NCI-H1930 (cell line): ENCODE measurements at places on chromosomes 11 and 22.

DNA sequence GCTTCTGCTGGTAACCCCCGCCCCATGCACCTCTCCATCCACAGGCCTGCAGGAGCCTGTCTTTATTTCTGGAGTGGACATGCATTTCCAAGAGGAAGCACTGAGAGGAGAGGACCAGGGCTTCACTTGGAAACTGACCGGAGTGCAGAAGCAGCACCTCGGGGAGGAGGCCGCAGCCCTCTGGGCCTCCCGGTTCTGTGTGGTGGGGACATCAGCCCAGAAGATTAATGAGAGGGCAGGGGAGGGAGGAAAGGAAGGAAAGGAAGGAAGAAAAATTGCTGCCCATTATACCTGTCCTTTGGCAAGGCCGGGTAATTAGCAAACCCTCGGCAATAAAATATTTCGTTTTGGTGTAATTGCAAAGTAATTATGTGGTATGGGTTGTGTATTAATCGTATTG lies 97.0 kb downstream of the TP53I11 start:
- DNase-seq: no peak

DNA sequence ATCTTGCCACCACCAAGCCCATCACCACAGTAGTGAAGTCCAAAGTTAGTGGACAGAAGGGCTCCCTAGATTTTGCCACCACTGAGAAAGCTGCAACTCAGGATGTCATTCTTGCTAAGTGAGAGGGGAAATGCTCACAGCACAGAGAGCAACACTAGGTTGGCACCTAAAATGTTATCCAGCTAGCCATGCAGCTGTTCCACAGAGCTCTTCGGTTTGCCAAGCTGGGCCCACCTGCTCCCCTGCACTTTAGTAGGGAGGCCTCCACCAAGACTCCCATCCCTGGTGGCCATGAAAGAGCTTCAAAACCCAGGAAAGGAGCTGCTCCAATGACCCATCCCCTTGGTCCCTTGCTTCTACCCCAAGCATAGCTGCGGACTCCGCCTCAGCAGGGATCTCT lies 63.8 kb downstream of the TRIM29 start:
- no peak for DNase-seq

GRCh38 chr11:96116376-96116775 lies 192.5 kb upstream of the MTMR2 start:
- DNase-seq: no peak

GRCh38 chr22:30455075-30455840 lies 16.6 kb downstream of the SEC14L3 start:
- DNase-seq: no peak

DNA sequence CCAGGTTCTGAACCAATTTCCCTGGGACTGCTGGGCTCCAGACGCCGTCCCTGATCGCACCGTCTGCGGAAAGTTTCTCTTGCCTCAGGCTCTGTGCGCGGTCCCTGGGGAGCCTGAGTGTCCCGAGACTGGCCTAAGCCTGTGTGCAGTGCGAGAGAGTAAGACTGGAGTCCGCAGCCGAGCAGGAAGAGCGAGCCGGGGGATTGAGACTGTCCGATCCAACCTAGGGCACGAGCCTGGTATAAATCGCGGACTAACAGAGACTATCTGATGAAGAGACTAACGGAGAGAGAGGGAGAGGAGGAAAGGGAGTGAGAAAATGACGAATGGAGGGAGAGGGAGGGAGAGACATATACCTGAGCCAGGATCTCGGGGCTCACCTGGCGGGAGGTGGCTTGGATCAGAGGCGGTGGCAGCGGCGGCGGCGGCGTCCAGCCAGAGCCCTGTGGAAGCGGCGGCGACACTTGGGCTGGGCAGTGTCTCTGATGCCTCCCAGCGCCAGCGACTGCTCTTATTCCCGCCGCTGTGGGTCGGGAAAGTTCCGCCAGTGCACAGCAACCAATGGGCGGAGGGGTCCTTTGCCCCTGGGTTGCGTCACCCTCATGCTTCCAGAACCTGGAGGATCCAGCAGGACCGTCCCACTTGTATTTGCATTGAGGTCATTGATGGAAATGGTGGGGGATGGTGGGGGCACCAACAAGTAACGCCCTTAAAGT lies at the start of gene CALCA:
CALCA (minus strand) TSS at position 487 of the 716 bp plus-strand sequence. CDS start 1,159 bp downstream, outside the sequence.
- DNase-seq: no peak

GRCh38 chr11:1011320-1011698 lies 25.2 kb downstream of the MUC6 start:
- no peak for DNase-seq

- no peak for DNase-seq
These were observed 803 bp upstream of the IFT27 start for GRCh38 chr22:36776722-36777121.

- no peak for DNase-seq
These were observed 58.2 kb upstream of the RRAS2 start for GRCh38 chr11:14417186-14417585.

- no peak for DNase-seq
These were observed 745 bp upstream of the ZBTB44 start for GRCh38 chr11:130315354-130315970.

DNA sequence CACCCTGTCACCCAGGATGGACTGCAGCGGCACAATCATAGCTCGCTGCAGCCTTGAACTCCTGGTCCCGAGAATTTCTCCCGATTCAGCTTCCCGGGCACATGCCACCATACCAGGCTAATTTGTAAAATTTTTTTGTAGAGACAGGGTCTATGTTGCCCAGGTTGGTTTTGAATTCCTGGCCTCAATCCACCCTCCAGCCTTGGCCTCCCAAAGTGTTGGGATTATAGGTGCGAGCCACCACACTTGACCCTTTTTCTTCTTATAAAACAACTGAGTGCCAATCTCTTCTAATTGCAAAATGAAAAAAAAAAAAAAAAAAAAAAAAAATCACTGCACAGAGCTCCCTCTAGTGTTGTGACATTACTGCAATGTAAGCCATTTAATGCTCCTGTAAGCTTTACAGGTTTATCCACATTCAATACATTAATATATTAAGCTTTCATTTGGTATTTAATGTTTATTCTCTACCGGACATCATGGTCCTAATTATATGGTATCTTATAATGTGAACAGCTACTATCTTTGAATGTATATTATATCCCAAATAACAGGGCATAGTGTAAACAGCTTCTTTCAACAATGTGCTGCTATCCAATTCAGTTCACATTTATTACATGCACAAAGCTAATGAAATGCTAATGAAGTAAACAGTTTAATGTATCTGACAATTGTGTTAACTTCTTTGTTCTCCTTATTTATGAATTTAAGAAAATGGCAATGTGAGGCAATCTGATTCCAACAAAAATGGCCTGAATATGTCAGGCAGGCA lies 44.6 kb downstream of the COPB1 start:
- DNase-seq: no peak

DNA sequence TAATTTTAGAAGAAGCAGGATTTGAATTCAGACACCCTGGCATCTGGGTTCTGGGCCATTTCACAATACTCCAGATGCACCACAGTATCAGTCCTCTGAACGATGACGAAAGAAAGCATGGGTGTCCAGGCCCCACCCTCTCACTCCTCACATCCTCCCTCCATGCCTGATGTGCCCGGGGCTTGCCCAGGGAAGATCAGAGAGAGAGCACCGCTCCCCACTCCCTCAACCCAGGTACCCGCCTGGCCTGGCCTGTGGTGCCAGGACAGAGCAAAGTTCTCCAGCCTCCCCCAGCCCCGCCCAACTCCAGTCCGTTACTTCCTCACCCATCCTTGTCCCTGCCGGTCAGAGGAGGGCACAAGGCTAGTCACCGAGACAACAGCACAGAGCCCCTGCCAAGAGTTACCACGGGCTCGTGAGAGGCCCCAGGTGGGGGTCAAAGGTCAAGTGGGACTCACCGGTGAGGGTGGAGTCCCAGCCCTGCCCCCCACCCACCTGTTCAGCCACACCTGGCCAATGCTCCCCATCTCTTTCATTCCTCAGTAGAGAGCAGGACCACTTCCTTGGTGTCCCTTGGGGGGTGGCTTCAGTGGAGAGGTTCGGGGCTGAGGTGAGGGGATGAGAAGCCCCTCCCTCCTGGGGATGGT lies 8.1 kb downstream of the BCL9L start:
- no peak for DNase-seq

DNA sequence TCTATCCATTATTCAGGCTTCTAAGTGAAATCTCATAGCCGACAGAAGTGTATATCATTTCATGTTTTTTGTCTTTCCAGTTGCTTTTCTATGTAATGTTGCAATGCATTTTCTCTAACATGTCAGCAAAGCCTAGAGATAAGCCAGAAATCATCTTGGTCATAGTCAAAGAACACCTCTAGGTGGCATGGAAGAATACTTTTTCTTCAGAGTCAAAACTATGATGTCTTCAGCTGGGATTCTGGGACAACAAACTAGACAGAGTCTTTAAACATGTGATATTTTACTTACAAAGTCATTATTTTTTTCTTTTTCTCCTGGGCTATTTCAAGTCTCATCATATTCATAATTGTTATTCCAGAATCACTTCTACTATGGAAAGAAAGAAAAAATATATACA lies 4.4 kb downstream of the GAS2 start:
- DNase-seq: no peak

DNA sequence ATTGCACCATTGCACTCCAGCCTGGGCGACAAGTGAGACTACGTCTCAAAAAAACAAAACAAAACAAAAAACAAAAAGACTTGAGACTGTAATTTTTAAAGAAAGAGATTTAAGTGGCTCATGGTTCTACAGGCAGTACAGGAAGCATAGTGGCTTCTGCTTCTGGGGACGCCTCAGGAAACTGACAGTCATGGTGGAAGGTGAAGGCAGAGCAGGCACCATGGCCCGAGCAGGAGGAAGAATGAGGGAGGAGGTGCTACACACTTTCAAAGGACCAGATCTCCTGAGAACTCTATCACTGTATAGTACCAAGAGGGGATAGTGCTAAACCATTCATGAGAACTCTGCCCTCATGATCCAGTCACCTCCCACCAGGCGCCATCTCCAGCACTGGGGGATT lies 52.0 kb downstream of the CBL start:
- no peak for DNase-seq

DNA sequence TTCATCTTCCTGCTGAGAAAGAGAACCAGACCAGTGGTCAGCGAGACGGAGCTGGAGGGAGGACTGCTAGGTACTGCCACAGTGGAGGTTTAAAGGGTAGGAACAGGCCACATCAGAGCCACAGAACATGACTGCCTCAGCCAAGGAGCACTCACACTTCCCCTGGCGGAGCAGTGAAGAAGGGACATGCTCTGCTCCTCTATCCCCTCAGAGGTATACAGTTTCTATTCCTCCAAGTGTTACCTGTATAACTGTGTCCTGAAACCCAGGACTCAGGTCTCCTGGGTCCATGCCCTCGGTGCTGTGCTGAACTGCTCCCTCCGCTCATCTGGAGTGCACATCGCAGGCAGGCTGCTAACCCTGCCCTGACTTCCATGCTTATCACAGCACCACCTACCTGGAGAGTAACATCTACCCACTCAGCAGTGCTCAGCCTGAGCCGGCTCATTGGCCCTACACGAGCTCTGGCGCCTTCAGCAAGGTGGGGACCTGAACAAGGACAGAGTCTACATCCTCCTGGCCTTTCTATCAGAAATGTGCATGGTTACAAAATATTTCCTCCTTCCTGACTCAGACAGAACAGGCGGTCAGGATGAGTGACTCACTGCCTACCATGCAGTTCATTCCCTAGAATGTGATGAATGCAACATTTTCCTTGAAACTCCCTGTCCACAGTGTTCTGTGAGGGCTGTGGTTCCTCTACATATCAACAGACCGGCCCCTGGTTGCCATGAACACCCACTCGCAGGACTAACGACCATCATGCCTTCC lies 52.9 kb downstream of the C11orf58 start:
- no peak for DNase-seq

DNA sequence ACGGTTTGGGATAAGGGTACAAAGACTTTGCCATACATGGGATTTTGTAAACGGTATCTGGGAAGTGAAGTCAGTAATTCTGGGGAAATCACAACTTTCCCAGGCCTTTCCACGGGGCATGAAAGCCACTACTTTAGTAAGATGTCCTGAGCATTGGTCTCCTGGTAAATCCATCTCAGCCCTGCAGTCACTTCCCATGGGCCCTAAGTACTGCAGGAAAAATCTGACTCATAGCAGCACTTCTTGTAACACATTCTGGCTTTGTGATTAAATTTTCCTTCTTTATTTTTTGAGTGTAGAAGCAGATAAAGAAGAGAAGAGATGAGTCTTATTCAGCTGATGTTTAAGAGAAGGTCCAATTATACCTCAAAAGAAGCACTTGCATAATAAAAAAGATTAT lies 67.6 kb downstream of the BLID start:
- DNase-seq: no peak

DNA sequence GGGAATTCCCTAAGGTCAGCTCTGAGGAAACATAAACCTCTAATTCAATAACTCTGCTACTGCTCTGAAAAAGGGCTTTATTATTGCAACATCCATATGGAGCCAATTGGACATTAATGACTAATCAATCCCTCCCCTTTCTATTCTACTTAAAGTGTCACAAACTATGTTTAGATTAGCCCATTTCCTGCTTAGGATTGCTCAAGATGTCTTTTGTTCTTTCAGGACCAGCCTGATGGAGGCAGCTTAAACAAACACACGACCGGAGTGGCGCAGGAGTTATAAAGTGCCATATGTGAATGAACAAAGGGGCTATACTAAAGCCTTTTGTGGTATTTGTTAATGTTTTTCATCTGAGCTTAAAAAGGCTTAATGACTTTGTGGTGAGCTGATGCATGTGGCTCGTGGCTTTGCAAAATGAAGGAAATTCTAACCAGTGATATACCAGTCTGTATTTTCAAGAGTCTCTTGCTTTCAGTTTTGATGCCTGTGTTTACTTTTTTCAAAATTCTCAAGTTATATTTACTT lies 354.4 kb downstream of the SOX6 start:
- peak; percentile 74 for DNase-seq

GRCh38 chr11:45383224-45383623 lies 97.1 kb upstream of the SYT13 start:
- no peak for DNase-seq

DNA sequence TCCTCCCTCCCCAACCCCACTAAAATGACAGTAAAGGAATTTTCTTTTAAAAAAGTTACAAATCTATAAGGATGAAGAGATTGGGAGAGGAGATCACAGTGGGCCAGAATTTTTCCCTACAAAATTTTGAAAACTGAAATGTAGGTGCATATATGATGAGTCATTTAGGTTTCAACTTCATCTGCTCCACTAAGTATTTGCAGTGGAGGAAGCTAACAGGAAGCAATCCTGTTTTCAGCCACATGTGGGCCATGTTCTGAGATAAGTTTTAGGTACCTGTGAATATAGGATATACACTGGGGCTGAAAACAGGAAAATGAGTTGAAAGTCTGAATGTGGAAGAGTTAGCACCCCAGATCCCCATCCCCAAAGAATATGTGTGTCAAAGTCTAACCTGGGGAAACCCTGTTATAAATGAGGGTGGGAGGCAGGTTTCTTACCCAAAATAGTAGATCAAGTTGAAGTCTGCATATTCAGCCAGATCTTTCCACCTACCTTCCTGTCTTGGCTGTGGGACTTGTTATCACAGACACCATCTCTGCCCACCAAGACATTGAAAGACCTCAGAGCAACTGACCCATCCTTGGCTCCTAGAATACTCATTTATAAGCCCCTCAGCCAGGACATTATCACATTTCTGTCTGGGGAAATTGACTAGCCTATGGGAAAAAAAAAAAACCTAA lies 87.3 kb downstream of the PACS1 start:
- no peak for DNase-seq
